ENCODE measurements at places on chromosomes 12 and 14.

DNA sequence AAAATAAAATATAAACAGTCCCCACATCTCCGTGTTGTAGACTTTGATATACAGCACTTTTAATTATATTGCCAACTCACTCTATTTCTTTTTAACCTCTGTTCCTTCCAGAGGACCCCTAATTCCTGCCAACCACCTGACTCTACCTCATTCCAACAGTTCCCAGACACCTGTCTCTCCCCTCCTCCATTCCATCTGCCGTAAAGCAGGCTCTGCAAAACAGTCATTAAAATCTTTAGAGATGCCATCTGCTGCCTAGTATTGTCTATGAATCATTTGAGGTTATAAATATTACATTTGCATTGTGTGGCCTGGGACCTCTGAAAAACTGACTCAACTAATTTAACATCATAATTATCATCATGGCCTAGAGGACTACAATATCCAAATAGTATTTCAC is 148.8 kb upstream of the DCN start:
- DNase-seq: no peak

- DNase-seq: no peak
Observed at GRCh38 chr14:68881396-68881795, 88.5 kb upstream of the ZFP36L1 start.

DNA sequence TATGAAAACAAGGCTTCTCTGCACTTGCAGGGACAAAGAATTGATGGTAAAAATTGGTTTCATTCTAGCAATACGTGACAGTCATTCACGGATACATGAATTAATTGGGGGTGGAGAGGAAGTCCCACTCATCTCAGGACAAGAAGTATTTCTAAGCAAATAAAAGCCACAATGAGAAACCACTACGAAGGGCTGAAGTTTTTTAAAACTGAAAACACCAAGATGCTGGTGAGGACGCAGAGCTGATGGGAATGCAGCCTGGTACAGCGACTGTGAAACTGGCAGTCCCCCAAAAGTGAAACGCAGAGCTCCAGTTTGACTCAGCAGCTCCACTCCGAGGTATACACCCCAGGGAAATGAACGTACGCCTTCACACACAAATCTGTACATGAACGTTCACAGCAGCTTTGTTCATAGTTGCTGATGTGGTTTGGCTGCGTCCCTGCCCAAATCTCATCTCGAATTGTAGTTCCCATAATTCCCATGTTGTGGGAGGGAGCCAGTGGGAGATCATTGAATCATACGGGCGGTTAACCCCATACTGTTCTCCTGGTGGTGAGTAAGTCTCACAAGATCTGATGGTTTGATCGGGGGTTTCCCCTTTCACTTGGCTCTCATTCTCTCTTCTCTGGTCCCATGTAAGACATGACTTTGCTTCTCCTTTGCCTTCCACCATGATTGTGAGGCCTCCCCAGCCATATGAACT is 89.0 kb downstream of the SCARB1 start:
- peak; percentile 92 for DNase-seq

DNA sequence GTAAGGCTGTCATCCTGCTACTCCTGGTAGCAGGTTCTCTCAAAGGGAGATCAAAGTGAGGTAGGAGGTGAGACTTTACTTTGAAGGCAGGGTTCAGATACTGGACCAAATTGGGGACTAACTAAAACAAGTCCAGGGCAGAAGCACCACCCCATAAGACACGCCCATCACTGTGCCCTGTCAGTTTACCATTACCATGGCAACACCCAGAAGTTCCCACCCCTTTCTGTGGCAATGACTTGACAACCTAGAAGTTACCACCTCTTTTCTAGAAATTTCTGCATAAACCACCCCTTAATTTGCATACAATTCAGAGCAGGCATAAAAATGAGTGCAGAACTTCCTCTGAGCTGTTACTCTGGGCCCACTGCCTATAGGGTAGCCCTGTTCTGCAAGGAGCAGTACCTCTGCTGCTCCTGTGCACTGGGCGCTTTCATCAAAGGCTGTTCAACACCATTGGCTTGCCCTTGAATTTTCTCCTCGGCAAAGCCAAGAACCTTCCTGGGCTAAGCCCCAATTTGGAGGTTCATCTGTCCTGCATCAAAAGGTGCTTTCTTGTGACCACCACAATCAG is 64.8 kb upstream of the MAX start:
- no peak for DNase-seq

GRCh38 chr12:52434760-52435530 is 774 bp upstream of the KRT75 start:
- DNase-seq: peak; percentile 4

- DNase-seq: peak; percentile 42
Observed at GRCh38 chr12:54413284-54414190, 5.5 kb downstream of the ITGA5 start.

DNA sequence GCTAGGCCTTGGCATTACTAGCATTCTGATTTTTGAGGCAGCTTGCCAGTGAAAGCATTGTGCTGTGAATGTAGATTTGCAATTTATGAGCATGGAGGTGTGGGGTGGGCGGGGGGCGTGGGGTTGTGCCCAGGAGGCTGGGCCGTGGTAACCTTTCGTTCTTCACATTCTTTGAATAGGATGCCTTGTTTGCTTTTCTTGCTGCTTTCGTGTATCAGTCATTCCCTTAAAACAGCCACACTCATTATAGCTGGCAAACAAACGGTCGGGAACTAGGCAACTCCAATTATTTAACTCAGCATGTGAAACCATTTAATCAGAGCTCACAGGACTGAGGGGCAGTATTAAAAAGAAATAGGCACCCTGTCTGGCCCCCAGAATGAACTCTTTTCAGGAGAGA is 115.9 kb upstream of the PELI2 start:
- DNase-seq: peak; percentile 13

GRCh38 chr12:79975143-79975542 is 40.2 kb upstream of the PPP1R12A start:
- DNase-seq: no peak

GRCh38 chr14:75627406-75627805 is 33.3 kb downstream of the ERG28 start:
- DNase-seq: no peak

DNA sequence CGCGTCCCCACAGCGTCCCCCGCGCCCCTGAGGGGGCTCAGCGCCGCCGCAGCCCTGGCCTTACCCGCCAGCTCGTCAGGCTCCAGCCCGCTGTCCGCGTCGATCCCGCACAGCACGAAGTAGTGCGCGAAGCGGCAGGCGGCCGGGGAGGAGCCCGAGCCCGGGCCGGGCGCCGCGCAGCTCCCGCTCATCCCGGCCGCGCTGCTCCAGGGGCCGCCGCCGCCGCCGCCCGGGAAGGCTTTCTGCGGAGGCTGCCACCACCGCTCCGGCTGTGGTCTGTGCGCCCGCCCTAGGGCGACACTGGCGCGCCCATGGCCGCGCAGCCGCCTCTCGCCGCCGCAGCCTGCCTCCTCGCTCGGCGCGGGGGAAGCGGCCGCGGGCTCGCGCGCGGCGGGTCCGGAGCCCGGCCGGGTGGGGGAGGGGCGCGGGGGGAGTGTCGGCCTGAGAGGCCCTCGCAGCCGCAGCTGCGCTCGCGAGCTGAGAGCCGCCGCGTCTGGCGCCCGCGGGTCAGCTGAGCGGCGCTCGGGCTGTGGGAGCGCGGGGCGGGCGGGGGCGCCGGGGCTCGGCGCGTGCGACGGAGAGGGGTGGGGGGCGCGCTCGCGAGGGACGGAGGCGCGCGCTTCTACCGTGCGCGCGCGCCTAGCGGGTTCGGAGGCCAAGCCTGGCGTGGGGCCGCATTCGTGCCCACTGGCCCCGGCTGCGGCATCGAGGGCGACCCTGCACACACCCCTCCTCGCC is at the start of gene DENND5B:
Gene DENND5B, minus strand, starts transcription at position 495 of the 738 bp plus-strand sequence. Its CDS starts 304 bp downstream, at position 191.
- DNase-seq: peak; percentile 33

DNA sequence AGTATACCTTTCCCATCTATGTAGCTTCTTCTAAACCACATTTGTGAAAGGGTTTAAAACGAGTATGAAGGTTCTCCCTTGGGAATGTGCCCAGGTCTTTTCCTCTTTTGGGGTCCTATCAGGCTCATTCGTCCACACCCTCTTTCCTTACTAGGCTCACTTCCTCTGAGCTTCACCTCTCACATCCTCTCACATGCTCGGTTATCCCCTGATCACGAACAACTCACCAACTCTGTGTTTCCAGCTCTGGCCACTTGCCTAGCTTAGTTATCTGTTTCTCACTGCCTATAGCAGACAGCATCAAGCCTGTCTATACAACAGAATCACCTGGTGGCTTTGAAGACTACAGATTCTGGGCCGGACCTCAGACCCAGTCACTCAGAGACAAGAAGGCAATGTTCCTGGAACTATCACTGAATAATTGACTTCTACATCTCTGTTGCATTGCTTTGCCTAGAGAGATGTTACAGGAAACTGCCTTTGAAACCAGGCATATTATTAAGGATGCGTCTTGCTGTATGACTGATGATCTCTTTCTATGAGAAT is 158.2 kb downstream of the FOXN3 start:
- no peak for DNase-seq

GRCh38 chr12:39368096-39368495 is 74.8 kb downstream of the KIF21A start:
- no peak for DNase-seq

DNA sequence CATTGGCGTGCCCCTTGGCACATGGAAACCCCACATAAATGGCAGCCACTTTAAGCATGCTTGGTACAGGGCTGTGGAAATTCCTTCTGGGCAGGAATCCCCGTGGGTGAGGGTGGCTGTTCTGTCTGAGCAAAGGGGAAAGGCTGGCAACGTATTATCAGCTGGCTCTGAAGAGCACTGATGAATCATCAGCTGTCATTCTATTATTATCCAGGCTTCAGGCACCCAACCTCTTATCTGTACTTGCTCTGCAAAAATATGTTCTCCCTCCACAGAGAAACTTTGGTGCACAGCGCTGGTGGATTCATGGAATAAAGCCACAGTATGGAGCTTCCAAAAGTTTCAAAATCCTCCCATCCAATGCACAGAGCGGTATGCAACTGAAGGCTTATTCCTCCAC is 167.1 kb downstream of the TBX5 start:
- DNase-seq: no peak

GRCh38 chr12:131375972-131376345 is 334.9 kb upstream of the SFSWAP start:
- DNase-seq: no peak

GRCh38 chr12:120100630-120101029 is 15.9 kb downstream of the RAB35 start:
- DNase-seq: no peak

DNA sequence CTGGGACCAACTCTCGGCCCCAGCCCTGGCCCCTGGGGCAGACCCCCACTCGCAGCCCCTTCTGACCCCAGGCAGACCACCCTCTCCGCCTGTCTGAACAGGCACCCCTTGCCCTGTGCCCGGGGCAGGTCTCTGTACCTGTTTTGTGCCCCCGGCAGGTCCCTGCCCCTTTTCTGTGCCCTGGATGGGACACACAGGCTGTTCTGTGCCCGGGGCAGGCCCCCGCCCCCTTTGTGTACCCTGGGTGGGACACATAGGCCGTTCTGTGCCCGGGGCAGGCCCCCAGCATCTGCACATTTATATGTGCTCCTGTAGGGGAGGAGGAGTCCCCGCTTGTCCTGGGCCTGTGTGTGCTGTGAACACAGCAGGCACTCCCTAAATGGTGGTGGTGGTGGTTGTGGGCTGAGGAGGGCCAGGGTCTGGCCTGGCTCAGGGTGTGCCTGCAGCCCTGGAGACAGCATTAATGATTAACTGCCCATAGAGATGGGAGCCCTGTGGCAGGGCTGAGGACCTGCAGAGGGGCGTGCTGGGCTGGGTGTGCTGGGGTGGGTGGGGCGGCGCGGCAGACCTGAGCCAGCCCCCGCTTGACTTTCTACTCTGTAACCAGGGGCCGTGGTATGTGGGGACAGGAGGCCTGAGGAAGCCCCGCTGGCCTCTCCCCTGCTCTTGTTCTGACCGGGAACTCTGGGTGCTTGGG is 3.7 kb downstream of the FBRSL1 start:
- DNase-seq: no peak

- no peak for DNase-seq
Observed at GRCh38 chr12:1716911-1717310, 26.0 kb downstream of the ADIPOR2 start.

- DNase-seq: no peak
Observed at GRCh38 chr12:73266206-73266605, 994.0 kb downstream of the TRHDE start.

- DNase-seq: no peak
Observed at GRCh38 chr12:79512068-79512467, 178.7 kb downstream of the PAWR start.

GRCh38 chr12:113844495-113845210 is 121.5 kb downstream of the RBM19 start:
- DNase-seq: no peak

GRCh38 chr12:14963520-14963919 is 2.1 kb upstream of the ARHGDIB start:
- no peak for DNase-seq
